ENCODE measurements at places on chromosomes 1 and 21.
A peak's percentile ranks its signal among the peaks of the same experiment; 100 is the strongest.

- DNase-seq: no peak
Measured at GRCh38 chr1:66384258-66384921, 149.6 kb upstream of the SGIP1 start.

DNA sequence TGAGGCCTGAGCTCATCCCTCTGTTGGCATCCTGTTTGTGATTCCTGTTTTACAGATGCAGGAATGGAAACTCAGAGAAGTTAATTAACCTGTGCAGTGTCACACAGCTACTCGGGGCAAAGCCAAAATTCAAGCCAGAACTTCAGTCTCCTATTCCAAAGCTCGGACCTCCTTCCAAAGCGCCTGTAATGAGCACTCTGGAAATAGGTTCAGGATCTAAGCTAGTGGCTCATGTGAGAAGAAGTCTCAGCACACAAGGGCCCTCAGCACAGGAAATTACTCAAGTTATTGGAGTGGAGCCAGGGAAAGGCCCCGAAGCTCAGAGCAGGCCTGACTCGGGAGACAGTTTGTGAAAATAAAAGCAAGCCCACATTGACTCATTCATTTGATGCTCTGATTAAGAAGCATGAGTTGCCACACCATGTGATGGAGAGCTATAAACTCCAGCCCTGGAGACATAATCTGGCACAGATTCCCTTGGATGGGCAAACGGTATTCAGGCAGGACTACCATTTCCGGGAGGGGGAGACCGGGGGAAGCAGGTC is 50.6 kb upstream of the LYST start:
- DNase-seq: peak; percentile 33

DNA sequence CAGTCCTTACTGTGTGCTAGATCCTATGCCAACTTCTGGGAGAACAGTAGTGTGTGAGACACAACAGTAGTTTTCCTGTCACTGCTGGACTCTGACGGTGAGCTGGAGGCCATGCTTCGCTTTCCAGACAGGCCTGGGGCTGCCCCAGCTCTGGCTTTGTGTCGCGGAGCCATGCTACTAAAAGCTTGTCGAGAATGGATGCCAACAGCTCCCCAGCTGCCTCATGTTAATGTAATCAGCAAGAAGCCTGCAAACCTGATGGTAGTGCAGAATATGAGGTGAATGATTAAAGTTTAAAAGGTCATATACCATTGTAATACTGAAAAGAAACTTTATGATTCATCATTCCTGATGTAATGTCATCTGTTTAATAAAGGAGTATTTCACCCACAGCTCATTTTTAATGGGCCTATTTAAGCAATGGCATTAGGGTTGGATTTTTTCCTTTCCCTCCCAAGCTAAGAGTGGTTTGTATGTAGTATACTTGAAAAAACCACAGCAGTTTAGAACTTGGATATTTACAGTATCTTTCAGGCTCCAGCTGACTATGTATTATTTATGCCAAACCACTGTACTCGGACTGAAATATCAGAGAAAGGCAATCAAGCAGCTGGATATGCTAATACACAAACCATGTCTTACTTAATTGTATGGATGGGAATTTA is 343.0 kb downstream of the NUF2 start:
- DNase-seq: no peak

- no peak for DNase-seq
Measured at GRCh38 chr1:116130356-116130755, 19.2 kb downstream of the MAB21L3 start.

DNA sequence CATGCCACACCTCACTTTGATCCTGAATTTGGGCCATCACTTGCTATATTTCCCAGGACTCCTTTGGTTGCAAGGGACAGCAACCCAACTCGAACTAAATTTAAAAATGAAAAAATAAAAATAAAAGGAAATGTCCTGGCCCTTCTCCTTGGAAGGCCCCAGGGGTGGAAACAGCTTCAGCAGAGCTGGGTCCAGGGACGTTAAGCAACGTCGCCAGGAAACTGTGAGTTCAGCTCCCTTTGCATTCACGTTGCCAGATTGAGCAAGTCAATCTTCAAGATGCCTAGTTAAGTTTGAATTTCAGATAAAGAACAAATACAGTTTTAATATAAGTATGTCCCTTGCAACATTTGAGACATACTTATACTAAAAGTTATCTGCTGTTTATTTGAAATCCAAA is 14.6 kb upstream of the SPSB1 start:
- no peak for DNase-seq

DNA sequence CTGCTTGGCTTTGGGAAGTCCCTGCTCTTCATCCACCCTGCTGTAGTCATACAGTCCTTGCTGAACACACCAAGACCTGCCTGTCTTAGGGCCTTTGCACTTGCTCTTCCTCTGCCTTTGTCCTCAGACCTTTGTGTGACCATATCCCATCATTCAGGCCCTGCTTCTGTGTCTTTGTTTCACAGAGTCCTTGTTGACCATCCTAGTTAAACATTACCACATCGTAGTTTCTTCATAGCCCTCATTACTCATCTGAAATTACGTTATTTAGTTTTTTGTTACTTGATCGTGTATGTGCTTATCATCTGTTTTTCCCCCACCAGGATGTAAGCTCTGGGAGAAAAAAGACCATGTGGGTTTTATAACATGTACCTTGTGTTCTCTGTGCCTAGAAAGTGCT is 18.3 kb upstream of the SPRR5 start:
- no peak for DNase-seq

DNA sequence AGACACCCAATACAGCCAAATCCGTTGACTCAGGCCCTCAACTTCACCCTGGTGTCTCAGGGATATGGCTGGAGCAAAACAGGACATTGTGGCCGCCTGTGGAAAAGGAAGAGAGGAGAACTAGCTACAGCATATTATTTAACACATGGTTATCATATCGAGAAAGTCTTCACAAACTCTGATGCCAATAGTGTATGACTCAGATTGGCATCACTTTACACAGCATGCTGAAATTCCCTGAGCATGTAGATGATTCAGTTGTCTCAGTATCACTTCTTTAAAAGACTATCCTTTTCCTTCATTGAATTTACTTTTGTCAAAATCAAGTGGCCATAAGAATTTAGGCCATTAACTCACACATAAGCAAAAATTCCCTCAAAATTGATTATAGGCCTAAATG is 20.1 kb downstream of the HSD3B2 start:
- no peak for DNase-seq

DNA sequence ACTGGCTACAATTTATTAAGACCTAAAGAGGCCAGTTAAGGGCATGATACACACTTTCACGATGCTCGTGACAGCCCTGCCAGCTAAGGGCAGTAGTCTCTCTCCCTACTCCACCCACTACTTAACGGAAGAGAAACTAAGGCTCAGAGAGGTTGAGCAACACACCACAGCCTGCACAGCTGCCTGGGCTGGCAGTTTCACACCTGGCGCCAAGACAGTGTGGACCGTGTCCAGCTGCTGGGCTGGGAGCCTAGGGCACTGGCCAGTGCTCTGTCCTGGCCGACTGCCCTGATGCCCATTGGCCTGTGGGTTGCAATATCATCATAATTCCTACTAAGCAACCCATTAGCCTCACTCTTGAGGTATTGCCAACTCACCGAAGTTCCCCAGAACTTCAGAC is 27.6 kb downstream of the TENT5C start:
- DNase-seq: no peak

DNA sequence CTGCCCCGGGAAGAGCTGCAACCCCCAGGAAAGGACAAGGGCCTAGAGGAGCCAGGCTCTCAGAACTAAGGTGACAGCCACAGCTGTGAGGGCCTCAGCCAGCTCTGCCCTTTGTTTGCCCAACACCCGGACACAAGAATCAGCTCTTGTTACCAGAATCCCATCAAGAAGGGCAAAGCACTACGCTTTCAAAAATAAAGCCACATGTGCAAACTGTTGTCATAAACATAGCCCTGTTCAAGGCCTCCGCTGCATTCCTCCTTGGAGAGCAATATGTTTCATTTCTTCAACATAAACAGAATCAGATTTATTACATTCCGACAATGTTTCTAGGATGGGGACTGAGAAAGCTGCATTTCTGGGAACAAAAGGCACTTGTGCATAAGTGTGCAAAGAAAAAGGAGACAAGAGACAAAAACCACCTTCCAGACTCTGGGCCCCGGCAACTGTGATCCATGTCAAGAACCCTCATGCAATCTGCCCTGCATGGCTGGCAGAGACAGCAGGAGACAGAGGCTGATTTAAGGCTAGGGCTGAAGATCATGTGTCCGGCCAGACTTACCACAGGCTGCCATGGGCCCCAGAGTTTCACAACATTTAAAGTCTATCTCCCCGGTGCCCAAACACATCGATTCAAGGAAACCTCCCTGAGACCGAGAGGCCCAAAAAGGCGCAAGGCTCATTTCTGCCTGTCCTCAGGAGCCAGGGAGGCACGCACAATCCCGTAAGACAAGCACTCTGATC is 71.0 kb downstream of the SSBP3 start:
- DNase-seq: no peak

DNA sequence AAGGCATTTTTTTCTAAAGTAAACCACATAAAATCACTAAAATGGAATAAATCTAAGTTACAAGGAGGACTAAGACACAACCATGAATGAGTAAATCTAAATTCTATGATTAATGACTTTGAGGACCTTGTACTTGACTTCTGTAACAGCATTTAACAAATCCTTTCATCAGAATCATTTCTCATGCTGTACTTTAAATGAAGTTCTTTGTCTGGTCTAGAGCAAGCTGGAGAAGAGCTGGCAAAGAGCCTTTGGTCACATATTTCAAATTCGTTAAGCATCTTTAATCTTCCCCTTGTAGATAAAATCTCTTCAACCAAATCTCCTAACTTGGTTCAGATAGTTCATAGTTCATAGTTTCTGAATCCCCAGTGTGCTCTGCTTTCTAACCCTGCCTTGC is 405.4 kb downstream of the PTPRC start:
- DNase-seq: no peak

GRCh38 chr21:26810266-26810665 is 34.9 kb downstream of the ADAMTS1 start:
- DNase-seq: no peak

- no peak for DNase-seq
Measured at GRCh38 chr1:30823627-30823968, 66.0 kb upstream of the LAPTM5 start.

All from stimulated activated CD4-positive, alpha-beta T cell treated with anti-CD3 and anti-CD28 coated beads, Interleukin-1b, Interleukin-23, amount 100 ng/mL, for 1 hour (primary cell).